ENCODE measurements at places on chromosomes 1 and 21. TPM values are rescaled to one million over a fixed set of nuclear protein-coding genes. Genes with fewer than 3 reads are reported as not detected.

CHIA gene
- total RNA-seq = not detected

CPLANE2 gene
- 10.3 TPM for total RNA-seq

AHCYL1 gene
- 47.1 TPM for total RNA-seq

ACKR1 gene
- 0.17 TPM for total RNA-seq

UQCRHL gene
- total RNA-seq = 3.4 TPM

AMY1A gene
- not detected for total RNA-seq

MAP3K21 gene
- total RNA-seq = 1.4 TPM

All from dermis blood vessel endothelial cell (primary cell).